Immature natural killer cell (primary cell): ENCODE measurements at places on chromosomes 7 and 10. TPM values are rescaled to one million over a fixed set of nuclear protein-coding genes. Genes with fewer than 3 reads are reported as not detected.

Gene ARHGAP21
- polyA plus RNA-seq = 0.43 TPM

Gene CALML5
- polyA plus RNA-seq = not detected

GRCh38 chr10:113061054-113061430, 111.0 kb downstream of the TCF7L2 start:
- no peaks in the 10 kb centered on the region for H3K36me3 ChIP-seq
- H3K27ac ChIP-seq = no peak overlapping the region
- no peak overlapping the region for H3K4me3 ChIP-seq
- no peak for DNase-seq
- H3K4me1 ChIP-seq = no peaks in the 10 kb centered on the region
- H3K27me3 ChIP-seq = peaks cover 3% of the 10 kb centered on the region

DNA sequence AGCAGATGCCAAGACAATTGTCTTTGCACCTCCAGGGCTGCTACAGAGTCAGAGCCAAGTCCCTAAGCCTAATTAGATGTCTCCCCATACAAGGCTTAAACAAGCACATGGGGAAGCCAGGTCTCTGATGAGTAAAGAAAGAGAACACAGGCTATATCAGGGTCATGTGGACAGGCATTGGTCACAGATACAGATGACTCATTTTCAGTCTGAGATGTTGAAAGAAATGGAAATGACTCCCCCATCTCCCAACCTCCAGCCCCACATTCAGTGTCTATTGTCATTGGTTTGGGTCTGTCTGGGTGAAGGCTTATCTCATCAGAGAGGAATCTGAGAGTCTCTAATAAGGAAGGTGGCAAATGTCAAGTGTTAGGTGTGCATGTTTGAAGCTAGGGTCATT, 290.1 kb upstream of the KIAA1217 start:
- H3K36me3 ChIP-seq = no peaks in the 10 kb centered on the region
- H3K4me3 ChIP-seq = no peak overlapping the region
- no peak overlapping the region for H3K27ac ChIP-seq
- no peaks in the 10 kb centered on the region for H3K4me1 ChIP-seq
- no peak for DNase-seq

DNA sequence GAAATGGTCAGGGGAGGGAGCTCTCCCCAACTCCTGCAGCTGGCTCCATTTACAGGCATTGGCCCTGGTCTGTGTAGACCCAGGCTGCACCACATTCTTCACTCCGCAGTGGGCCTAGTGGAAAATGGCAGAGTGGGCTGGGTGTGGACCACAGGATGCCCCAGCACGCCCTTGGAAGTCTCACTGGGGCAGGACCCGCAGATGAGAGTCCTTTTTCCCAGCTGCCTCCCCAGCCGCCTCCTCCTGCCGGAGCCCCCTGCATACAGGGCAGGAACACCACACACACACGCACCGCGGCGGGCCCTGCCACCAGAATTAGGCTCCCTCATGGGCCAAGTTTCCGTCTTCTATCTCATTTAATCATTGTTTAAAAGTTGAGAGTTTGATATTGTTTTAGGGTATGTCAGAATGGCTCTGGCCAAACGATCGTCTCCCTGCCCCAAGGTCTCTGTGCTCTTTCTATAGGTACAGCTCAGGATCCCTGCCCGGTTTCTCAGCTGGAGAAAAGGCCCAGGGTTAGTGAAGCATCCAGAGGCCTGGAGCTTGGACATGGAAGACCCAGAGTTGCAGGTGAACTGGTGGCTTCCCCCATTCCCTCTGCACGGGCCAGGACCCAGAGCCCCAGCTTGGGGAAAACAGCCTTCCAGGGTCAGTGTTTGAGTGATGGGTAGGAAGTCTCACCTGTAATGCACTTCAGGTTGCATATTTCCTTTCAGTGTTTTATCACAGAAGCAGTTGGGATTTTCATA, 42.0 kb downstream of the ZNF467 start:
- H3K27me3 ChIP-seq = no peaks in the 10 kb centered on the region
- no peak overlapping the region for H3K27ac ChIP-seq
- peaks cover 4% of the 10 kb centered on the region for H3K36me3 ChIP-seq

DNA sequence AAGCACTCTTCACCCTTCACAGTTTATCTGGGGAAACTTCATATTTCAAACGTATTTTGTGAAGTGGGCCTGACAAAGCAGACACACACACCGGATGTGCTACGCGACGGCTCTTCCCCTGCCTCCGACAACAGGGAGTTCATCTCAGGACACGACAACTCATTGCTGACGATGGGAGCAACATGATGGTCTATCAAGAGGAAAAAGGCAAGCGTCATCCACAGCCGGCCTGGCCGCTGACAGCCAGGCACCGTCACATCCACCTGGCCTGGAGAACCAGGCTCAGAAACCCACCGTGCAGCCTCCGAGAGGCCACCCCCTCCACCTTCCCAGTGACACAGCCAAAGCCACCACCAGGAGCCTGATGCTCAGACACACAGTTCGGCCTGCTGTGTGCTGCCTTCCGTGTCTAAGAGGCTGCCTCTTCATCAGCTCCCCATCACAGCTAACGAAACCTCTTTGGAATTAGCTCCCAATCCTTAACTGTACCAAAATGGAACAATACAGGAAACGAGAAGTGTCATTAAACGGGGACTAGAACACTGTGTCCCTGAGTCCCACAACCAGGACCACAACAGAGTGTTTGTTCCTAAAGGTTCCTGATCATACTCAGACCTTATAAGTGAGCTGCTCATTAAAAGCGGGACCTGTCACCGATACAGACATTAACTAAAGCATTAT, 76.7 kb downstream of the SFMBT2 start:
- DNase-seq = no peak
- peaks cover 95% of the 10 kb centered on the region for H3K4me1 ChIP-seq
- H3K36me3 ChIP-seq = peaks cover 4% of the 10 kb centered on the region
- no peak overlapping the region for H3K4me3 ChIP-seq
- H3K27ac ChIP-seq = no peak overlapping the region
